ENCODE measurements at places on chromosomes 16 and 17.
A peak's percentile ranks its signal among the peaks of the same experiment; 100 is the strongest.

- DNase-seq: peak; percentile 82
Observed at GRCh38 chr16:86834451-86835035, 256.2 kb downstream of the FOXL1 start.

- no peak for DNase-seq
Observed at GRCh38 chr17:46732160-46732559, 86.3 kb downstream of the WNT3 start.

- DNase-seq: peak; percentile 23
Observed at GRCh38 chr17:17305281-17305801, 2.2 kb downstream of the NT5M start.

DNA sequence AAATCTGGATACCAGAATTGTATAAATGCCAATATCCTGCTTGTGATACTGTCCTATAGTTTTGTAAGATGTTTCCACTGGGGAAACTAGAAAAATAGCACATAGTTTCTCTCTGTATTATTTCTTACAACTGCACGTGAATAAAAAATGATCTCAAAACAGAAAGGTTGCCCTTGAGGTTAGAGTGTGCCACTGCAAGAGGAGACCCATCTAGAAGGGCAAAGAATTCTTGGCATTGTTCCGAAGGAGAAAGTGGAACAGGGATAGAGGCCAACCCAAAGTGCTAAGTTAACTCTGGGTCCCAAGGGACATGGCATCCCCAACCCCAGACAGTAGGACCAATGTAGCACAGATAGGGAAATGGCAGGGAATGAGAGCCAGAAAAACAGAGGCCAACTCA is 477.5 kb upstream of the HSBP1 start:
- no peak for DNase-seq
